ENCODE measurements at places on chromosomes 7 and 10.

GRCh38 chr7:110003827-110004226 is 1087.1 kb upstream of the LRRN3 start:
- no peak for DNase-seq

- DNase-seq, result no peak
These were observed 32.4 kb downstream of the TACC2 start for GRCh38 chr10:122021379-122021778.

- no peak for DNase-seq
These were observed 632.5 kb downstream of the TNS3 start for GRCh38 chr7:46949270-46949931.

DNA sequence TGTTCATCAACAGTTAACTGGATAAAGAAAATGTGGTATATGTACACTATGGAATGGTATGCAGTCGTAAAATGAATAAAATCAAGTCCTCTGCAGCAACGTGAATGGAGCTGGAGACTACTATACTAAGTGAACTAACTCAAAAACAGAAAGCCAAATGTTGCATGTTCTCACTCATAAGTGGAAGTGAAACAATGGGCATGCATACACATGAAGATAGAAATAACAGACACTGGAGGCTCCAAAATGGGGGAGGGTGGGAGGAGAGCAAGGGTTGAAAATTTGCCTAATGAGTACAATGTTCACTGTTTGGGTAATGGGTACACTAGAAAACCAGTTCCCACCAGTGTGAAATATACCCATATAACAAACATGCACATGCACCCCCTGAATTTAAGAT is 179.5 kb downstream of the ZWINT start:
- DNase-seq, result no peak

DNA sequence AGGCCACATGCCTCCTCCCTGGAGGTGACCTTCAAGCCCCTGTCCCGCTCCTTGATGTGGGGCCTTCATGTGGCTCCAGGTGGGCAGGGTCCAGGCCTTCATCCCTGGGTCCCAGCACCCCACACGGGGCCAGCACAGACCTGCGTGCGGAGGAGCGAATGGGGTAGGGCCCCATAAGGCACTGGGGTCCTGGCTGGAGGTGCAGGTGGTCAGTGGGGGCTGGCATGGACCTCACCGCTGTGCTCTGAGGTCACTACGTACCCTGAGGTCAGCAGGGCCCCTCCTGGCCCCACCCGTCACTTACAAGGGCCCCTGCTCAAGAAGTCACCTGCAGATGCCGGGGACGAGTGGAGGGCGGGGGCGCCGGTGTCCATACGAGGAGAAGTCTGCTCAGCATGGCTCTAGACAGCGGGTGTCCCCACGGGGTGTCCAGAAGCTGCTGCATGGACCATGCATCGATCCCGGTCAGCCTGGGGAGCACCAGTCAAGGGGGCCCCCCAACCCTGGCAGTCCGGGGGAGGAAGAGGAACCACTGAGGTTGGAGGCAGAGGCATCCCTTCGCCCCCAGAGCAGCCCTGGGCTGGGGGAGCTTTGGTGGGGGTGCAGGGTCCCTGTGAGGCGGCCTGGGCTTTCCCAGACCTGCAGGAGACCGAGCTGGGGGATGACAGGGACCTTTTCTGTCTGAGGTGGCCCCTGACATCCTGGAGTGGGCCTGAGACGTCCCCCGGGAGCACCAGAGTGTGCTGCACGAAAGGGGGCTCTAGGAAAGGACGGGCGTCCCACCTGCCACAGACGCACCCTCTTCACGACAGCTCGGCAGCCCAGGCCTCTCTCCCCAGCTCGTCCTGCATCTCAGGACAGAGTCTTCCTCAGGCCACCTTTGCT is 34.6 kb downstream of the UNCX start:
- no peak for DNase-seq

DNA sequence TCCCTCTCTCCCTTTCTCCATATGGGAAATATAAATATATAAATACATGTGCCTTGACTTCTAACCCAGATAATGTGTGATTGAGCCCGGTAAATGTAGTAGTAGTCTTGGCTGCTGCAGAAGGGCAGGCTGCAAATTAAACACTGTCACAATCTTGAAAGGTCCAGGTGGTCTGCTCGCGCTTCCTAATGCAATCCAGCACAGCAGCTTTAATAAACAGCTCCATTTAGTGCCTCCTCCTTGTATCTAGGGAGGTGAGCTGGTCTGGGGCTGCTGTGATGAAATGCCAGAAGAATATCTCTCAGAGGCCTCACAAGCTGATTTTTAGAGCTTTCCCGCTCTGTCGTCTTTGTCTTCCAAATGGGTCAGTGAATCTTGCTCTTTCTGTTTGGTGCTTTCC is 782 bp downstream of the POU6F2 start:
- DNase-seq, result no peak

DNA sequence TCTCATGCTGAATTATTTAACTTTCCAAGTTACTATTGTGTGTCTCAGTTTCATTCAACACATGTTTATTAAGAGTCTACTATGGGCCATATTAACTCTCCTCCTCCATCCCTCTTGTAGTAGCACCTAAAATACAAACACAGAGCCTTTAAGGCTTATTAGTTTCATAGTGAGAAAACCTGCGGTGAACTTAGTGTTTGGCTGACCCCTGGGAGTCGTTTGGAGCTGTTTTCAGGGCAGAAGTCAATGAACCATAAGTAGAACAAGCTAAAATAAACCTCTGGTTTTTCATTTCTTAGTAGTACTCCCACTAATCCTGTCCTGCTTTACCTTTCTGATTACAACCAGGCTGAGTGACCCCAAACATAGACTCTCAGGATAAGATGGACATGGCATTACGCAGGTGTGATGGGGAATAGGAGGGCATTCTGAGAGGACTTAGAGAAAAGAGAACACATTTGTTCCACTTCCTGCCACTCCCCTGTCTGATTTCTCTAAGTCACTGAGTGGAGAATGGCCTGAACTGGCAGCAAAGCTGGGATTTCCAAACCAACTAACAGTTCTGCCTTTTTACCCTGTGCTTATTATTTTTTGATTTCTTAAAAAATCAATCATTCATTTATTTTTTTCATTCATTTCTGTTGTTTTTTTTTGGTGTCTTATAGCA is 74.5 kb downstream of the LRMDA start:
- DNase-seq, result no peak

- DNase-seq, result no peak
These were observed 64.9 kb downstream of the GPR37 start for GRCh38 chr7:124700655-124701054.

GRCh38 chr7:151126491-151127137 is 40.3 kb downstream of the AGAP3 start:
- DNase-seq, result no peak

DNA sequence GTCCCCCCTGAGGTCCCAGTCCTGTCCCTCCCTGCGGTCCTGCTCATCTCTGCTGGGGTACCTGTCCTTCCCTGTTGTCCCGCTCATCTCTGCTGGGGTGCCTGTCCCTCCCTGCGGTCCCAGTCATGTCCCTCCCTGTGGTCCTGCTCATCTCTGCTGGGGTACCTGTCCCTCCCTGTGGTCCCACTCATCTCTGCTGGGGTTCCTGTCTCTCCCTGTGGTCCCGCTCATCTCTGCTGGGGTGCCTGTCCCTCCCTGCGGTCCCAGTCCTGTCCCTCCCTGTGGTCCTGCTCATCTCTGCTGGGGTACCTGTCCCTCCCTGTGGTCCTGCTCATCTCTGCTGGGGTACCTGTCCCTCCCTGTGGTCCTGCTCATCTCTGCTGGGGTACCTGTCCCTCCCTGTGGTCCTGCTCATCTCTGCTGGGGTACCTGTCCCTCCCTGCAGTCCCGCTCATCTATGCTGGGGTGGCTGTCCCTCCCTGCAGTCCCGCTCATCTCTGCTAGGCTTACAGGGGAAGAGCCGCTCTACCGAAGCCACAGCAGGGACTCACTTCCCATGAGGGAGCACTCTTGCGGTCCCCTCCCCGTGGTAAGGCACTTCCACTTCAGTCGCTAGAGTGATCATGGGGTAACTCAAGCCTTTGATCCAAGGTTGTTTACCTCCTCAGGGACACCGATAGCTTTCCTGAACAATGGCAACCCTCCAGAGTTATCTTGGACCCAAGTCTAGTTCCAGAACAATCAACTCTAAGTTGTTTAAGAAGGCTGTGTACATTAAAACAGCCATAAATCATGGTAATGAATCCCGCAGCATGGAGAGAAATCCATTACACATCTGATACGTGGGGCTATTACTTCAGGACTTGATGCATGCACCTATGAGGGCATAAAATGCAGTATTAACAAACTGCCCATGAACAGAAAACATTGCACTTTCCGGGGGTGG is 46.8 kb upstream of the MNX1 start:
- no peak for DNase-seq

DNA sequence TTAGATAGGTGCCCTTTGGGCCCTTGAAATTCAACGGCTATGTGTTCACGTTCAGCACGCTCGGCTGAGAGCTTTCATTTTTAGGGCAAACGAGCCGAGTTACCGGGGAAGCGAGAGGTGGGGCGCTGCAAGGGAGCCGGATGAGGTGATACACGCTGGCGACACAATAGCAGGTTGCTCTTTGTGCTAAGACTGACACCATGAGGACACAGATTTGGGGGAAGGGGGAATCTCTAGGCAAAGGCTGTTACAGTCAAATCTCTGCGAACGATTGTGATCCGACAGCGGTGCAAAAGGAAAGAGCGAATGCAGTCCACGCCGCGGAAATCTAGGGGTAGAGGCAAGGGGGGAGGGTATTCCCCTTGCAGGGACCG is 667 bp downstream of the KLLN start:
- DNase-seq, result no peak

DNA sequence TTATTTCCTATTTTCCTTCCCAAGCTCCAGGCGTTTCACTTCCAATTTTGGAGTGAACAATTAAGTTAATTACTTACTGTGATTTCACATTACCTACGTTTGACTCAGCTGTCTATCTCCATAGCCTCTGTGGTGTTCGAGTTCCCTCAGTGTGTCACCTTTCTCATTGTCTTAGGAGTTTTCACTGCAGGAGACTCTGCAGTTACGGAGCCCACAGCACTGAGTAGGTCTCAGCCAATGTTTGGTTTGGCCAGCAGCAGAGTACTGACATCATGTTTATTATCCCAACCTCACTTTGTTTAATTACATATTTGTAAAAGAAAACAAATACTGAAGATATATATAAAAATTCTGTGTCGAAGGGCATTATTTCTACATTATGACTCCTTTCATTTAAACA is 1123.9 kb downstream of the CNTNAP2 start:
- no peak for DNase-seq

- no peak for DNase-seq
These were observed 256.4 kb downstream of the ABCA13 start for GRCh38 chr7:48427671-48428070.

- DNase-seq, result no peak
These were observed 67.8 kb downstream of the ABCC2 start for GRCh38 chr10:99850021-99850766.

DNA sequence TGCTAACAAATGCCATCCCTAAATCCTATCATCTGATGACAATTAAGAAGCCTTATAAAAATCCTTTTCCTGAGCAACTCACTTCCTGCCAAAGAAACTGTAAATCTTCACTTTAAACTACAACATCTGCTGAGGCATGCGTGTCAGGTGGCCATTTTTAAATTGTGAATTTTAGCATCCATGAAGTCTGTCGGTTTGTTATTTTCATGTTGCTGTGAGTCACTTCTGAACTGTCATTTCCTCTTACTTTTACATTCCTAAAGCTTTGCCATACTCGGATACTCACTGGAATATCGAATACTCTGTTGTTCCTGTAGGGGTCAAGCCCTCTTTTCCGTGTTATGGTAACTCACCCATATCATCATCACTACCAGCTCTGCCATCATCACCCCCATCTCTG is 34.3 kb upstream of the TMEM26 start:
- no peak for DNase-seq

- no peak for DNase-seq
These were observed 19.9 kb downstream of the ADAP1 start for GRCh38 chr7:934469-935163.

DNA sequence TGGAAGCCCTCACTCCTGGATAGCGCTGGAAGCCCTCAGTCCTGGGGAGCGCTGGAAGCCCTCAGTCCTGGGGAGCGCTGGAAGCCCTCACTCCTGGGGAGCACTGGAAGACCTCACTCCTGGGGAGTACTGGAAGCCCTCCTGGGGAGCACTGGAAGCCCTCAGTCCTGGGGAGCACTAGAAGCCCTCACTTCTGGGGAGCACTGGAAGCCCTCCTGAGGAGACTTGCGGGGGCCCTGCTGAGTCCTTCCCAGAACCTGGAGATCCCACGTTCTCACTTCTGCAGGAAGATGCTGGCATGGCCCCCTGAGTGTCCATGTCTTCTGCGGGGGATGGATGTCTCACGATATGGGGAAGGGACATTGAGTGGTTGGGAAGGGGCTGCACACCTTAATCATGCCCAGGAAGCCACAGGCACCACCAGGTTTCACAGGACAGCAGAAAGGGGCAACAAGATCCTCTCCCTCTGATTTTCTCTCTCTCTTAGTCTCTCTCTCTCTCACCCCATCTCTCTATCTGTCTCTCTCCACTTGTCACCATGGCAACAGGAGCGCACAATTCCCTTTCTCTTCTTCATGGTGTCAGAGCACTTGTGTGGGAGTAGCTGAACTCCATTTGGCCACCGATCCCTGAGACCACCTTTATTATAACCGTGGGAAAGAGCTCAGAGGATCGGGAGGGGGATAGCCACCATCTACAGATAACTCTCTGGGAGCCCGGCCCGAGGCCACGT is 267.0 kb downstream of the TCERG1L start:
- no peak for DNase-seq

DNA sequence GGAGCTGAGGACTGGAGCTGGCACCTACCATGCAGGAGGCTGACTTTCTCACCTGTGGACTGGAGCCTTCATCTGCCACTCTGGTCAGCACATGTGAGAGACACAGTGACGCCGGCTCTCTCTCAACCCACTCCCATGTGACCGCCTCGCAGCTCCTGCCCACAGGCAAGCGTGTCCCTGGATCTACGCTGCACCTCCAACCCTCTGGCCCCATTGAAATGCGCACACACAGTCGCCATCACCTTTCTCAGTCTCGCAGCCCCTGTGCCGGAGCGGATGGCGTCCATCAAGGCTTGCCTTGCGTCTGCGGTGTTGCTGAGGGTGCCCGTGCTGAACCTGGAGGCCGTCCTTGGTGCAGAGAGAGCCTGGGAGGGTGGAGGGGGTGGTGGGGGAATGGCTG is 242.2 kb upstream of the GRB10 start:
- DNase-seq, result no peak

GRCh38 chr7:127114742-127115265 is 137.9 kb downstream of the GRM8 start:
- DNase-seq, result no peak

DNA sequence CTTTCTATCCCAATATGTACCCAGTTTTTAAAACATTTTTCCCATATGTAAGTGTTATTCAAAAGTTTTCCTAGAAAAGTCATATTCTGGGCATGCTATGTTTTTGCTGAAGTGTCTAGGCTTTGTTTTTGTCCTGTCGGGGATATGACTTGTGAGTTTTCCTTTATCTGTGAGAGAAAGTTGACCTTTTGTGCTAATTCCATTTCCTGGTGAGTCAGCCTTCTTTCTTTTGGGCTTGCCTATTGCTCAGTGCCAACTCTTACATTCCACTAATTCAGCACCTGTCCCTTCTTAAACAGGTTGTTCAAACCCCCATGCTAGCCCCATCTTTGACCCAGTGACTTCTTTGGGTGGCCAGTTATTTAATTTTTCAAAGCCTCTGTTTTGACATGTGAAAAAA is 146.2 kb downstream of the AHR start:
- no peak for DNase-seq

Measured in renal cortex interstitium (tissue), 15 donors.